NCI-H2029 treated with DMSO at 0.1 percent for 48 hours (cell line): ENCODE measurements at places on chromosomes 7 and 10.
A peak's percentile ranks its signal among the peaks of the same experiment; 100 is the strongest.

- no peak for DNase-seq
These were observed 16.7 kb upstream of the DRGX start for GRCh38 chr10:49412571-49412970.

GRCh38 chr10:75431180-75432111 is at the start of gene LRMDA:
TSS of gene LRMDA (plus strand) at chr10:75431624.
- DNase-seq, result no peak

DNA sequence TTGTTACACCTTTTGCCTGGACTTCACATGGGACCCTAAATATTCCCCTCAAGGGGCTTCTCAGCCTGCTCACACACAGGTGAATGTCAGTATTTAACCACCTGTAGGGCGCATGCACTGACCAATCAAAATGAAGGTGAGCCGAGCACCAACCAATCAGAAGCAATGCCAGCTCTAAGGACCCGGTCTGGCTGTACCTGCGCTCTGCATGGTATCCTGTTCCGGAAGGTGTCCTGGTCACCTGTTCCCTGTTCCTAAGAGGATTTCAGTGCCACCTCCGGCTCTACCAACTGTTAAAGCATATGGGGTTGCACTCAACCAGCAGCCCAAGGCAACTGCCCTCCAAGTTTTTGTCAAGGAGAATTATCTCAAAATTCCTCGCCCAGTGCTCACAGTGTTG is 18.4 kb upstream of the CALN1 start:
- DNase-seq, result no peak

DNA sequence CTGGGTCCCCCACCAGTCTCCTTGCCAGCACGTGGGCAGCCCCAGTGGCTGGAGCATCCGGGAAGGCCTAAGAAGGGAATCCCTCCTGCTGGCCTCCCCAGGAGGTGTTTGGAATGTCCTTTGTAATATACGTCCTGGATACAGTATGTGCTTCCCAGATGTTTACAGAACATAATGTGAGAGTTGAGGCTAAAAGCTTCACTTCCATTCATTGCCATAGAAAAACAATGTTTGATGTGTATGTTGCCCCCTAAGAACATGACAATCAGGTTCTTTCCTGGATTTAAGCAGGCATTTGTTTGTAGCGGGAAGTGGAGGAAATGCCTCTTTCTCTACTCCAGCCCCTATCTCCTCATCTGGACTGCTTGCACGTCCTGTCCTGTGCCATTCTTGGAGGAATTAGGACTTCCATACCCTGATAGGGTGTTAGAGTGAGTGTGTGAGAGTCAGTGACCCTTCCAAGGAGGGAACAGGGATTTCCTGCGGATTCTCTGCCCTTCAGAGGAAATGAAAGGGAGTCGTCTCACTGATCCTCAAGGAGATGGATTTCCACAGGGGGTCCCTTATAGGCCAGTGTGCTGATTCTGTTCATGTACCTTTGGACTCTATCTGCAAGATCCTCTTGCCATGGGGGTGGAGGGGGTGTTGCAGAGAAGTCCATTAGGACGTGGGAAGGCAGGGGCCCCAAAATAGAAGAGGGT is 1.2 kb downstream of the IGFBP1 start:
- DNase-seq, result no peak

DNA sequence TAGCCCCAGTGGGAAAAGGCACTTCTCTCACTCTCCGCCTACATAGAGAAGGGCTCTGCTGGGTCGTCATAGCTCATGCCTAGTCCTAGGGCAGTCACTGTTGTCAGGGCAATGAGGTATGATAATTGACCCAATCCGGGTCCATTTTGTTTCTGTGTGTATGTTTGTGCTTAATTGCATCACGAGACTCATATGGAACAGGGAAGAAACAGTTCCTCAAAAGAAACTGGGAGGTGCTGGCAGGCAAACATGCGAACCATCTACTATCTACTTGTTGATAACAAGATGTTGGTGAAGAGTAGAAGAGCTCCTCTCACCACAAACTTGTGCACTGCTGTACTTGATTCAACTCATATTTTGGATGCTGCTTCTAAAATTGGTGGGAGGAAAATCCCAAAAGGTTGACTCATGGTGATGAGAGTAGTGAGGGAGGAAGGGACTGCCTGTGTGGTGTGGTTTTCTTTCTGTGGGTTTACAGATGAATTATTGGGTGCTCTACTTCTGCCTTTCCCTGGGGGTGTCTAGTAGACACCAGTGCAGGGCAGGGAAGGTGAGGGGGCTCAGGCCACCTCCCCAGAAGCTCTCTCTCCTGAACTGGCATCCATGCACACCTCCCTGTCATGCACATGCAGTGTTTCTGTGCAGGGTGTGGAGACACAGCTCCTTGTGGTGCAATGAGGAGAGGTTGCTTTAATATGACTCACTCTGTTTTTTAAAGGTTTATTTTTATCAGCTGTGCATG is 29.4 kb downstream of the LSMEM1 start:
- DNase-seq, result no peak

GRCh38 chr10:68471586-68472408 is at the start of gene DNA2:
TSS of gene DNA2 (minus strand) at chr10:68471973. CDS start at chr10:68471864, 109 bp downstream.
- DNase-seq, result peak; percentile 20

- DNase-seq, result no peak
These were observed 56.6 kb downstream of the MPLKIP start for GRCh38 chr7:40077849-40078248.
